ENCODE measurements at places on chromosomes 13 and 19. TPM values are rescaled to one million over a fixed set of nuclear protein-coding genes. Genes with fewer than 3 reads are reported as not detected.

KCNN4 gene
- total RNA-seq: 0.47 TPM

B3GNT8 gene
- 1.1 TPM for total RNA-seq

PLPPR3 gene
- total RNA-seq: not detected

OR7D2 gene
- not detected for total RNA-seq

ZNF573 gene
- 5.9 TPM for total RNA-seq

C13orf42 gene
- not detected for total RNA-seq

GIPR gene
- 2.6 TPM for total RNA-seq

YJEFN3 gene
- total RNA-seq: 2.1 TPM

ZNF610 gene
- 0.73 TPM for total RNA-seq

ALG5 gene
- total RNA-seq: 30.9 TPM

IZUMO4 gene
- total RNA-seq: 7.7 TPM

LRRC8E gene
- total RNA-seq: 4.7 TPM

TSPAN16 gene
- total RNA-seq: not detected

SYT5 gene
- 3.6 TPM for total RNA-seq

DNA sequence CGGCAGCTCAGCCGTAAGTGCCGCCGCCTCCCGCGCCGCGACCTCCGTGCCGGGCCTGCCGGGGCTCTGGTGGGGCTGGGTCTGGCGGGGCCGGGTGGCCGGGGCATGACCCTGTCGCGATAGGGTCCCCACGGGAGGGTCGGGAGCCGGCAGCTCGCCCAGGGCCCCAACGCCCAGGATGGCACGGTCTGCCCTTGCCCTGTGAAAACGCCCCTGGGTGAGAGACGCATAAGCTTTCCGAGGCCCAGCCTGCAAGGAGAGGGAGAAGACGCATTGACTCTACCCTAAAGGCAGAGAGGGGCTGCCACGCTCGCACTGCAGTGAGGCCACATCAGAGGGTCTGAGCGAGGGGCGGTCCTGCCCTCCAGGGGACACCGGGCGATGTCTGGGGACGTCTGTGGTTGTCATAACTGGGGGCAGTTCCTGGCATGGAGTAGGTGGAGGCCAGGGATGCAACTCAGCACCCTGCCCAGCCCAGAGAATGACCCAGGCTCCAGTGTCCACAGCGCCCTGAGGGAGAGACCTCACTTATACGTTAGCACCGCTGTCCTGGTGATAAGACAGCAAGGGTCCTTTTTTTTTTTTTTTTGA, 539 bp downstream of the ZNF554 start:
- DNase-seq: no peak

- DNase-seq: no peak
Measured at GRCh38 chr13:90868321-90868920, 479.1 kb upstream of the MIR17HG start.

GRCh38 chr19:10899151-10899653, 27.8 kb downstream of the CARM1 start:
- DNase-seq: peak; percentile 92

- DNase-seq: no peak
Measured at GRCh38 chr13:41216160-41216559, 21.8 kb upstream of the KBTBD7 start.

DNA sequence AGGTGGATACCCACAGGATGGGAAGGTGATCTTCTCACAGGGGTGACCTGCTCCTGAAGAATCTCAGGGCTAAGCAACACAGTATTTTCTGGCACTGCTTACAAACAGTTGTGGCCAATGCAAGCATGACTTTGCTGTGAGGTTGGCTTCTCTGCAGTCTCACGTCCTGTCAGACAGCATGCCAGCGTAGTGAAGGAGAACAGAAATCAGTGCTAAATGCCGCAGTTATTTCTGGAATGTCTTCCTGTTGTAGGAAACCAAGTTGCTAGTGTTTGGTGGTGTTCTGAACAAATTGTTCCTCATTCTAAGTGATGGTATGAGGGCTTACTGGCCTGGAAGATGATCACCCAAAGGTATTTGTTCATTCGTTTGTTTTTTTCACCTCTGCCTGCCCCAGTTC, 320.1 kb downstream of the MTUS2 start:
- DNase-seq: no peak

DNA sequence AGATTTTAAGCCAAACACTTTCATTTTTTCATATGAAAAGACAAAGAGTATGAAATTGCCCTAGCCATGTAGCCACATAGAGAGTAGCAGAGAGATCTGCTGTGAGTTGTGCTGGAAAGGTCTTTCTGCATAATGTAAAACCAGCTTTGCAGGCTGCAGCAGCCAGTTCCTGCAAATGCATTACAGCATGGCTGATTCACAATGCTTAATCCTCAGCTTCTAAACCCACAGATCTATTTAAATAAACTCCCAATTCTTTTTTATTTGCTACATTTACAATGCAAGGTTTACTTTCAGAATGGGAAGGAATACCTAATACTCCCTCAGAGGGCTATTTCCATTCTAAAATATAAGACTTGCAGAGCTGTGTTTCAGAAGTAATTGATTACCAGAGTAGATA, 185.6 kb upstream of the STARD13 start:
- no peak for DNase-seq

GRCh38 chr13:112345826-112346172, 30.4 kb upstream of the SPACA7 start:
- no peak for DNase-seq

GRCh38 chr13:72585254-72585653, 142.2 kb downstream of the MZT1 start:
- DNase-seq: no peak

DNA sequence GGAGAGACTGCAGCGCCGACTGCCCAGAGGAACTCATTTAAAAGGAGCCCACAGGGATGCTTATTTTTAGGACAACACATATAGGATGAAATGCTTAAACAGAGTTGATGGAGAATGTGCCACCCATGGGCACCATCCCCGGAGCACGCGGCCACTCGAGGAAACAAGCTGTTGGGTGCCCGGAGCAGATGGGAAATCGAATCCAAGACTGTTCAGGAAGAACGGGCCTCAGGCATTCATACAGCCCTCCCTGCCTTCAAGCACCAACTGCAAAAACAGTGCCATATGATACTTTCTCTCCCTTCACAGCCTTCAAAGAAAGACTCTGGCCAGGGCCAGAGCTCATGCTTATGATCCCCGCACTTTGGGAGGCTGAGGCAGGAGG, 40.2 kb downstream of the RAB20 start:
- no peak for DNase-seq

DNA sequence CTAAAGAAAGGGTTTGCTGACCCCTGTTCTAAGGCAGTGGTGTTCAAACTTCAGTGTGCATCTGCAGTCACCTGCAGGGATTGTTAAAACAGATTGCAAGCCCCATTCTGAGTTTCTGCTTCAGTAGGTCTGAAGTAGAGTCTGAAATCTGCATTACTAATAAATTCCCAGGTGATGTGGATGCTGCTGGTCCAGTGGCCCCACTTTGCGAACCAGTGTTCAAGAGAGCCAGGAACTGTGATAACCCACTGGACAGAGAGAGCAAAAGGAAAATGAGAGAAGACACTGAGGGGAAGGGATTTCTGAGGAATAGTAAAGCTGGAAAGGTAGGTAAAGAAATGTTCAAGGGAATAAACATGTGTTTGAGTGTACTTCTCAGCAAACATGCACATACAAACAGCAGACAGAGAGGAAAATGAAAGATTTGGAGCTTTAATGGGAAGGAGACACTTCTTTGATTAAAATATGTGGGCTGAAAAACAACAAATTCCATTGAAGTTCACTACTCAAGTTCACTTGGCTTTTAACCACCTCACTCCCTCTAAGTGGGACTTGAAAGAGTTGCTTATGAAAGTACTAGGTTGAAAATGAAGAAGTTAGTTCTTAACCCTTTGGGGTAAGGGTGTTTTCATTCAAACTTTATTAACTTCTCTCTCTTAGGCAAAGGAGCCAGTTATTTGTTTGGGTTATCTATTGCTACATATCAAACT, 26.4 kb upstream of the FAM216B start:
- no peak for DNase-seq

DNA sequence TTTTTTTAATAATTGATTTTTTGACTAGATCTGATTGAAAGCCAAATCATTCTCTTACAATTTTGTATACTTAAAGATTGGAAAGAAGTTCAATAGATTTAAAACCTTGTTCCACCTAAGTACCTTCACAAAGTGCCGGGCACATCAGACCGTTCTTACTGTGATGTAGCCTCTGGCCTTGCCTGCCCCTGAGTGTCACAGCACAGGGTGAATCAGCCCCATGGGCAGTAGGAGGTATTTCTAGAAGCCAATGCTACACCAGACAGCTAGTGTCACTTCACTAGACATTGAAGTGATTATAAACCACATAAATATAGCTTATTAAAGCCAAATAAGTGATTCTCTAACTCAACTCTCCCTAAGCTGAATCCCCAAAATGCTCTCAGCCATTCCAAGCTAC, 131.3 kb downstream of the LACC1 start:
- no peak for DNase-seq

- DNase-seq: no peak
Measured at GRCh38 chr13:32384702-32385101, 43.2 kb downstream of the N4BP2L1 start.

DNA sequence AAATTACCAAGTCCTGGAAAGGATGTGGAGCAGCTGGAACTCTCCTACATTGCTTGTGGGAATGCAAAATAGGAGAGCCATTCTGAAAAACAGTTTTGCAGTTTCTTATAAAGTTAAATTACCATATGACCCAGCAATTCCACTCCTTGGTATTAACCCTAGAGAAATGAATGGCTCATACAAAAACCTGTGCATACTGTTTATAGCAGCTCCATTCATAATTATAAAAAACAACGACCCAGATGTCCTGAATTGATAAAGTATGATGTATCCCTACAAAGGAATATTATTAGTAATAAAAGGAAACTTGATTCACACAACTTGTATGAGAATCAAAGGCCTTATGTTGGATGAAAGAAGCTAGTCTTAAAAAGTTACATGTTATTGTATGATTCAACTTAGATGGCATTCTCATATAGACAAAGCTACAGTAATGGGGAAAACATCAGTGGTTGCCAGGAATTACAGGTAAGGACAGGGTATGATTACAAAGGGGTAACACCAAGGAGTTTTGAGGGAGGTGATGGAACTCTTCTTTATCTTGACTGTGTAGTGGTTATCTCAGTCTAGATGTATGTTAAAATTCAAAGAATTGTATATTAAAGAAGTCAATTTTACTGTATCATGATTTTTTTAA, 35.4 kb downstream of the GPR180 start:
- no peak for DNase-seq

DNA sequence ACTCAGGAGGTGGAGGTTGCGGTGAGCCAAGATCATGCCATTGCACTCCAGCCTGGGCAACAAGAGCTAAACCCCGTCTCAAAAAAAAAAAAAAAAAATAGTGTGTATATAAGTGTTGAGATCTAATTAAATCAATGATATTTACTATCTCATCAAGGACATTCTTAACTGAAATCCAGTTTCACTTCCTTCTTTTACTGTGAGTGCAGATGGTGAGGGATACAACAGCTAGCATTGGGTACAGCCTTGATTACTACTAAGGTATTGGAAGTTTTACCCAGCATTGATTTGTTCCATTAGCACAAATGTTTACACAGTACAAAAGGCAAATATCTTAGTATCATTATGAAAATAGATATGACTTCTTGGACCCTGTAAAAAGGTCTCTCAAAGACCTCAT, 546.6 kb downstream of the KCTD12 start:
- DNase-seq: no peak

DNA sequence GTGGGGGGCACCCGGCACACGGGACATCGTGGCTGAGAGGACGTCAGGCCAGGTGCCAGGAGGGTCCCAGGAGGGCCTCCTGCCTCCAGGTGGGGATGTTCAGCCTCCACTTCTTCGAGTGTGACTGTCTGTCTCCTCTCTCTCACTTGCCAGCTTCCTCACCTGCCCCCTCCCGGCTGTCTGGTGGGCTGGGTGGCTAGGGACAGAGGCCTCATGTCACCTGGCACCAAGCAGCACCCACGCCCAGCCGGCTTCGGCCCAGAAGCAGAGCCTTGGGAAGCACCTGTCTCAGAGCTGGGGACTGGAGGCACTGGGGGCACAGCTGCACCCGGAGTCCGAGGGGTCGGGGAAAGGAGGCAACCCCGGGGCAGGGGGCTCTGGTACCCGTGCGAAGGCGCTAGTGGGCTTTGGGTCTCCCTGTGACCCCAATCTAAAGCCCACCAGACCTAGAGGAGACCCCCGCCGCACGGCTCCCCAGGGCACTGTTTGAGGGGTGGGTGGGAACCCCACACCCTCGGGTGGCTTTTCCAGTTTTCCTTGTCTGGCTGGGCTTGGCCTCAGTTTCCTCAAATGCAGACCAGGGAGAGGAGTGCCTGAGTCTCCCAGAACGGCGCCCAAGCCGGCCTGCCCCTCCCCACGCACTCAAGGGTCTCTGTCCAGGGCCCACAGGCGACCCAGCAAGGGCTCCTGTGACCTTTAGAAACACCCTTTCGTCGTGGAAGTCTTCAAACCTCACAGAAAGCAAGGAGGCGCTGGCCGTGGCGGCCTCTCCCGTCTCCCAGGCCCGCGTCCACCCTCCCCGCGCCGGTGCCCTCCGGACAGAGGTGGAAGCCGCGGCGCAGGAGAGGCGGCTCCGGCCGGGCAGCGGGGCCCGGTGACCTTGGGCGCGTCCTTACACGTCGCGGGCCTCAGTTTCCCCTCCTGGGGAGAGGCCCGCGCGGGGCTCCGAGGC, 664 bp upstream of the HCN2 start:
- peak; percentile 77 for DNase-seq

- peak; percentile 31 for DNase-seq
Measured at GRCh38 chr19:41112728-41113290, 1.4 kb upstream of the CYP2F1 start.

GRCh38 chr19:12287958-12288500, 6.7 kb downstream of the ZNF44 start:
- DNase-seq: no peak

GRCh38 chr19:39246951-39247669, 1.5 kb downstream of the IFNL4 start:
- DNase-seq: peak; percentile 66

DNA sequence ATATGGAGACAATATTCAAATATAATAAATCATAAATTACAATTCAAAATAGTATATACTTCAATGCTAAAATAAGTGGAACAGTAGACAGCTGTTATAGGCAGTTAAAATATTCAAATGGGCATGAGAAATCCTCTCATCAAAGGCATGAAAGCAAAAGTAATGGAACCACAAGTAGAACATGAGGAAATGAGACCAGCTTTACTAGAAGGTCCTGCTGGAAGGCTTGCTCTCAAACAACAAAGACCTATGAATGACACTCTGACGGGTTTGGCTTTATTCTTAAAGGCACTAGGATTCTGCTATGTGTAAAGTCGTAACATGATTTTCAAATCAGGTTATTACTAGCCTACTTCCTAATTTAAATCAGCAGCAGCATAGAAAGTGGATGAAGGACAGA, 148.1 kb downstream of the VWA8 start:
- DNase-seq: no peak

- no peak for DNase-seq
Measured at GRCh38 chr19:7529610-7530490, 5.7 kb upstream of the PNPLA6 start.

Data from pancreas (tissue), 10 donors.